ENCODE measurements at places on chromosomes 4 and X.

DNA sequence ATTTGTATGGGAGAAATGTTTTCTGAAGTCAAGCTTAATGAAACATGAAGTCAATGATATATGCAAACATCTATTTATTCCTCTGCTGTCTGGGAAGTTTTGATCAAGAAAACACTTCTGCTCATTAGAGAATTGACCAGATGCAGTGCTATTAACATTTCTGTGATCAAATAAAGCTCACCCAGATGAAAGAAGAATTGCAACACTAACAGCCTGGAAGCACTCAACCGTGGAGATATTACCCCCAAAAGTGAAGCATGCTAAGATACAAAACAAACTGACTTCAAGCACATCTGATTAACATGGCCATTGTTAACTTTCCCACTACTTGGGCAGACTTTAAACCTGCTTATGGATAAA, 73.7 kb upstream of the GUCY1A1 start:
- no peaks in the 10 kb centered on the region for H3K4me1 ChIP-seq
- no peak for DNase-seq
- H3K4me3 ChIP-seq, result no peak overlapping the region
- no peaks in the 10 kb centered on the region for H3K27me3 ChIP-seq

- peak within 1 kb of the TSS; percentile 89 for H3K27ac ChIP-seq
- H3K4me1 ChIP-seq, result peaks cover 49% of the 10 kb centered on the region
Measured at GRCh38 chr4:48906206-48907173, at the start of gene OCIAD2. Gene OCIAD2, minus strand, starts transcription at chr4:48906774. Its CDS starts 2,225 bp downstream, at chr4:48904549.

DNA sequence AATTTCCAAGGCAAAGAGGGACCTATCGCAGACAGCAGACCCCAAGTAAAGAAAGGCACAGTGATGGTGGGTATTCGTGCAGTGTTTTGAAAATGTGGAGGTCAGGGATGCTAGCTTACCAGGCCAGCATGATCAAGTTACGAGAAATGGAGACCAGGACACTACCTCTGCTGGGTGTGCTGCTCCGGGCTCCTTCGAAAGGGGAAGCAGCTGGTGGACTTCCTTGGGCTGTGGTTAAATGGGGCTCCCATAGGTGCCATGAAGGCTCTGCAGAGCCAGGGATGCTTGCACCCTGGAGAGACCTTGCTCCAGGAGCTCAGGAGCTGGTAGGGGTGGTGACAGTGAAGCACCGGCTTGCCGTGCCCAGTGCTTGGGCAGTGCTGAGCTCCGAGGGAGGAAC, 68.8 kb downstream of the TBL1X start:
- no peaks in the 10 kb centered on the region for H3K27me3 ChIP-seq
- H3K4me1 ChIP-seq, result peaks cover 55% of the 10 kb centered on the region
- H3K27ac ChIP-seq, result no peak overlapping the region
- no peak for DNase-seq

GRCh38 chr4:65033899-65034298, 624.6 kb upstream of the TECRL start:
- H3K4me3 ChIP-seq, result no peak overlapping the region
- H3K4me1 ChIP-seq, result no peaks in the 10 kb centered on the region
- no peaks in the 10 kb centered on the region for H3K36me3 ChIP-seq
- DNase-seq, result no peak
- no peak overlapping the region for H3K27ac ChIP-seq
- H3K27me3 ChIP-seq, result no peaks in the 10 kb centered on the region

DNA sequence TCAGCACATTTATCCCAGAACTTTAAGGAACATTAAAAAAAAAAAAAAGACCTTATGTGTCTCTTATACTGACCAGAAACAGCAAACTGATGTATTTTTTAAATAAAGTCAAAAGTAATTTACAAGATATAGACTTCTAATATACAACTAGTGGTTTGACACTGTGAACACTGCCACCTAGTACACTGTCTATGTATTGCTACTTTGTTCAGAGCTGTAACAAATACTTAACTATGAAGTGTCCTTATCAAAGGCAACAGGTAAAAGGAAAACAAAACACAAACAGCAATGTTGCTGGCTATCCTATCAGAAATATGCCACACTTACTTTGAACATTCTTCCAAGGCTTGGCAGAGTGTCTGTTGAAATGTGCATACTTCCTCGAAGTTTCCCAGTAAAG, 60.4 kb downstream of the CD40LG start:
- H3K4me3 ChIP-seq, result no peak overlapping the region
- no peak overlapping the region for H3K27ac ChIP-seq
- H3K4me1 ChIP-seq, result peaks cover 60% of the 10 kb centered on the region
- H3K36me3 ChIP-seq, result peaks cover 28% of the 10 kb centered on the region
- no peaks in the 10 kb centered on the region for H3K27me3 ChIP-seq

DNA sequence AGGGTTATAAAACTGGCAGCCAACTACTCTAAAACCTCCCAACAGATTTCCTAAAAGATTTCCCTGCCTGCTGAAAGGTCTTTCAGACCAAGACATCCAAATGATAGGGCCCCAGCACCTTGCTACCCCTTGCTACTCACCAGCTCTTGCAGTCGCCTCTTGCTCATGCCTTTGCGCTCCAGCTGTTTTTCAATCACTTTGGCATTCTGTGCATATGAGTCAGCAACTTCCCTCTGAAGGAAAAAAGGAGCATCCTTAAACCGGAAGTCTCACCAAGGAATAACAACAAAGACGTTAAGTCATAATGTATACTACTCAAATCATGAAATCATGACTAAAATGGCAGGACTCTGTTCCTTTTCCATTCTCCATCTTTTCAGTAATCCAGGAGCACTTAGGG, 24.0 kb downstream of the STEEP1 start:
- H3K27me3 ChIP-seq, result no peaks in the 10 kb centered on the region
- no peak overlapping the region for H3K4me3 ChIP-seq
- H3K36me3 ChIP-seq, result no peaks in the 10 kb centered on the region

- no peak overlapping the region for H3K4me3 ChIP-seq
- H3K27me3 ChIP-seq, result peaks cover 2% of the 10 kb centered on the region
- H3K27ac ChIP-seq, result no peak overlapping the region
- H3K4me1 ChIP-seq, result no peaks in the 10 kb centered on the region
Measured at GRCh38 chr4:147137280-147137679, 191.6 kb upstream of the TTC29 start.

DNA sequence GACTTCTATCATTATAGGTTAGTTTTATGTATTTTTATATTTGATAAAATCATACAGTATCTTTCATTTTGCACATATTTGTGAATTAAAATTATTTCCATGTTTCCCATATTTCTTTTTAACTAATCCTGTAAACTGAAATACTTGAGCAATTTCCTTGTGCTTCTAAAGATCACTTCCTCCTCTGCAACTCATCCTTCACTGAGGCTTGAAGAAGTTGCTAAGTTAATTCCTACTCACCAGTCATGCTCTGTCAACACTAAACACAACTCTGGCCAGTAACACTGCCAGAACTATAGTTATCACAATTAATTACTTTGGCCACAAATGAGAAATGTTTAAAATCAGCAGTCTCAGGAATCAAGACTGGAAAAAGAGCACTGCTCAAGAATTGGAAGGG, 6.7 kb downstream of the SPATA4 start:
- no peaks in the 10 kb centered on the region for H3K36me3 ChIP-seq
- H3K27ac ChIP-seq, result no peak overlapping the region
- H3K4me3 ChIP-seq, result no peak overlapping the region
- peaks cover 28% of the 10 kb centered on the region for H3K4me1 ChIP-seq
- H3K27me3 ChIP-seq, result peaks cover 46% of the 10 kb centered on the region

DNA sequence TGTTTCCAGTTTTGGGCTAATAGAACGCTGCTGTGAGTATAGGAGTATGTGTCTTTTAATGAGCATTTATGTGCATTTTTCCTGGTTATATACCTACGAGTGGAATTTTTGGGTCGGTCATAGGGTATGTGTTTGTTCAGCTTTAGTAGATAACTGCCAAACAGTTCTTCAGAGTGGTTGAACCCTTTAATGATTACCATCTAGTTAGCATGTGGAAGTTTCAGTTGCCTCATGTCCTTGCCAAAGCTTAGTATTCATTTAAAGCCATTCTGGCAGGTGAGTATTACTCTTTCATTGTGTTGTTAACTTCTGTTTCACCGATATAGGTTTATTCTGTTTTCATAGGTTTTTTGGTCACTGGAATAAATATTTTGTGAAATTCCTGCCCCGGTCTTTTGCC, 229.1 kb downstream of the ARHGAP10 start:
- no peak for DNase-seq
- no peaks in the 10 kb centered on the region for H3K4me1 ChIP-seq
- no peaks in the 10 kb centered on the region for H3K27me3 ChIP-seq
- no peak overlapping the region for H3K4me3 ChIP-seq
- peaks cover 2% of the 10 kb centered on the region for H3K36me3 ChIP-seq

- H3K27ac ChIP-seq, result no peak overlapping the region
- H3K4me3 ChIP-seq, result no peak overlapping the region
- H3K36me3 ChIP-seq, result no peaks in the 10 kb centered on the region
- DNase-seq, result no peak
- peaks cover 2% of the 10 kb centered on the region for H3K4me1 ChIP-seq
Measured at GRCh38 chrX:20361890-20362262, 95.2 kb upstream of the RPS6KA3 start.

GRCh38 chr4:101232074-101232776, 115.1 kb downstream of the PPP3CA start:
- H3K4me1 ChIP-seq, result peaks cover 31% of the 10 kb centered on the region
- H3K27me3 ChIP-seq, result no peaks in the 10 kb centered on the region
- no peak overlapping the region for H3K4me3 ChIP-seq
- peak overlapping the region; percentile 67 for H3K27ac ChIP-seq

- peak overlapping the region; percentile 92 for H3K27ac ChIP-seq
- H3K4me1 ChIP-seq, result peaks cover 37% of the 10 kb centered on the region
- no peak for DNase-seq
- H3K4me3 ChIP-seq, result peak overlapping the region; percentile 97
- H3K27me3 ChIP-seq, result no peaks in the 10 kb centered on the region
- H3K36me3 ChIP-seq, result peaks cover 21% of the 10 kb centered on the region
Measured at GRCh38 chrX:45852884-45853283, 652.2 kb upstream of the DIPK2B start.

DNA sequence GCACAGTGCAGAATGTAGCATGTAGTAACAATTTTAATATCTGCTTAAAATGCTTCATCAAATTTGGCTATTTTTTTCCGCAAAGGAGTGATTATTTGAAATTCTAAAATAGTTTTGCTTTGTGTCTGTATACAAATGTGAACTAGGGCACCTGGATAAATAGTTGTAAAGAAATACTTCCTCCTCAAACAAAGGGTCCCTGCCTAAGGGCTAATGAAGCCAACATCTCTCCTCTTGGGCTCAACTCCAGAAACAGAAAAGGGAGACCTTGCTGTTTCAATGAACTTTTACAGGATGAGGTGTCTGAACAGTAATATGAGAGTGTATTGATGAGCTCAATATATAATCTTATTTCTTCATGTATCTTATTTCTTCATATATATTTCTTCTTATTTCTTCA, 30.8 kb upstream of the SCOC start:
- peaks cover 16% of the 10 kb centered on the region for H3K27me3 ChIP-seq
- H3K4me3 ChIP-seq, result no peak overlapping the region
- no peaks in the 10 kb centered on the region for H3K36me3 ChIP-seq
- peaks cover 2% of the 10 kb centered on the region for H3K4me1 ChIP-seq
- no peak overlapping the region for H3K27ac ChIP-seq
- DNase-seq, result no peak

- H3K4me1 ChIP-seq, result no peaks in the 10 kb centered on the region
- H3K27ac ChIP-seq, result no peak overlapping the region
- H3K36me3 ChIP-seq, result no peaks in the 10 kb centered on the region
- H3K4me3 ChIP-seq, result no peak overlapping the region
Measured at GRCh38 chrX:133321451-133321850, 93.8 kb downstream of the GPC4 start.

DNA sequence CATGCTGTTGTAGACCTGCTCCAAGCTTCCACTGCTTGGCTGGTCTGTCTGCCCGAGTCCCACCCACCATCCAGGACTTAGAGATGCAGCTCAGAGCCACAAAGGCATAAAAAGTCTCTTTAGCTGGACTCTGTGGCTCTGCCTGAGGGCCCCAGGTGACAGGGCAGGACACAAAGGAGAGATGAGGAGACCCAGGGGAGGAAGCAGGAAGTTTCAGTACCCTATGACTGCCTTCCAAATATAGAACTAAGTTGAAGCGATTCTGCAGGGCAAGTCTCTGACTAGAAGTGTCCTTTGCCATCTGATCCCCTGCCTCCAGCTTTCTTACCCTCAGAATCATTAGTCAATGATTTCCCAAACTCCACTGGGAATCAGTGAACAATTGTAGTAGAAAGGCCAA, 11.2 kb upstream of the CXCR3 start:
- H3K36me3 ChIP-seq, result no peaks in the 10 kb centered on the region
- no peak for DNase-seq
- no peak overlapping the region for H3K27ac ChIP-seq
- no peak overlapping the region for H3K4me3 ChIP-seq

- no peak overlapping the region for H3K27ac ChIP-seq
- H3K4me3 ChIP-seq, result no peak overlapping the region
- DNase-seq, result no peak
- H3K27me3 ChIP-seq, result peaks cover 33% of the 10 kb centered on the region
Measured at GRCh38 chr4:24796620-24797019, 1.2 kb downstream of the SOD3 start.

DNA sequence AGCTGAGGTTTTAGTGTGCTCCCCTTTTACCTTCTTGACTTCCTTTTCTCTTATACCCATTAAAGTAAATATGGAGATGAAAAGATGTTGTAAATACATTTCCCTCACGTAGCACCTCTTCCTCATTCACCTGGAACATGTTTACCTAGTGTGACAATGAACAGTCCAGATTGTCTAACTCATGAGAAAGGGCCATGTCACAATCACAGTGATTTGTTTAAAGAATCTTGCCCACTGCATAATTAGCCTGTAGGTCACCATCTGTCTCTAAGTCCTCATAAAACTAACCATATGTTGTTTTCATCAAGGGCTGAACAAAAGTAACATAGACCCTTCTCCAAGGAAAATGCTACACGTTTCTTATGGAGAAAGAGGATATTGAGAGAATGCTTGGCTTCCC, 85.7 kb downstream of the TSPAN5 start:
- H3K27me3 ChIP-seq, result no peaks in the 10 kb centered on the region
- H3K27ac ChIP-seq, result peak overlapping the region; percentile 44
- peaks cover 43% of the 10 kb centered on the region for H3K4me1 ChIP-seq
- peaks cover 12% of the 10 kb centered on the region for H3K36me3 ChIP-seq
- DNase-seq, result no peak
- H3K4me3 ChIP-seq, result no peak overlapping the region

GRCh38 chrX:66110112-66110511, 53.9 kb upstream of the HEPH start:
- no peaks in the 10 kb centered on the region for H3K36me3 ChIP-seq
- H3K27ac ChIP-seq, result no peak overlapping the region

GRCh38 chrX:154084449-154085300, 12.8 kb downstream of the MECP2 start:
- H3K27me3 ChIP-seq, result no peaks in the 10 kb centered on the region
- peak overlapping the region; percentile 29 for H3K4me3 ChIP-seq
- peaks cover 46% of the 10 kb centered on the region for H3K4me1 ChIP-seq
- peaks cover 20% of the 10 kb centered on the region for H3K36me3 ChIP-seq
- peak overlapping the region; percentile 94 for H3K27ac ChIP-seq

DNA sequence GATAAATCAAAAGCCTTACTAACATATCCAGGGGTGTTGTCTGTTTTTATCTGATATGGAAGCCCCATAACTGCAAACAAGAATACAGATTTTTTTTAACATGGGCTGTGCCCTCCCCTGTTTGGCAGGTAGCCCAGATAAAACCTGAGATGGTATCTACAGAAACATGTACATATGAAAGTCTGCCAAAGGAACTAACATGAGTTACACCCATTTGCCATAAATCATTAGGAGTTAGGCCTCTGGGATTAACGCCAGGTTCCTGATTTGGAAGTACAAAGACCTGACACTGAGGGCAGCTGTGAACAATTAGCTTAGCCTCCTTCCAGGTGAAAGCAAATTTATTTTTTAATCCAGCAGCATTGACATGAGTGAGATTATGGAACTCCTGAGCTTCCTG, 264.3 kb downstream of the TECRL start:
- no peaks in the 10 kb centered on the region for H3K4me1 ChIP-seq
- no peaks in the 10 kb centered on the region for H3K36me3 ChIP-seq
- no peak overlapping the region for H3K4me3 ChIP-seq
- H3K27ac ChIP-seq, result no peak overlapping the region
- no peak for DNase-seq
